ENCODE measurements at places on chromosomes 12 and 14. TPM values are rescaled to one million over a fixed set of nuclear protein-coding genes. Genes with fewer than 3 reads are reported as not detected.

Gene OR6C2
- not detected for total RNA-seq

Gene TAS2R43
- 10.3 TPM for total RNA-seq

Gene RNF212B
- 0.18 TPM for total RNA-seq

Gene CD163
- total RNA-seq: 18.8 TPM

Gene EML1
- total RNA-seq: 46.6 TPM

Gene RFX4
- total RNA-seq: not detected

Gene SAV1
- 30.8 TPM for total RNA-seq

Gene DGKA
- total RNA-seq: 20.2 TPM

Gene TMCC3
- 23.3 TPM for total RNA-seq

Gene GPR137C
- 5.5 TPM for total RNA-seq

Gene PLCZ1
- total RNA-seq: 1.2 TPM

Gene LGR5
- 7.5 TPM for total RNA-seq

Gene OTX2
- 0.23 TPM for total RNA-seq

Gene SIRT4
- 6.3 TPM for total RNA-seq

Gene MYO1H
- 0.53 TPM for total RNA-seq

Gene SPIC
- 0.18 TPM for total RNA-seq

Gene PRR13
- total RNA-seq: 44.8 TPM

Gene AMDHD1
- total RNA-seq: 0.88 TPM

Gene MMP19
- total RNA-seq: 1.5 TPM

Gene JPH4
- total RNA-seq: 6.2 TPM

Gene CABP1
- total RNA-seq: 1.9 TPM

Gene GPRC5D
- total RNA-seq: not detected

Gene RD3L
- 0.23 TPM for total RNA-seq

Gene KCNC2
- 2.2 TPM for total RNA-seq

Gene SYT10
- total RNA-seq: 0.23 TPM

Gene TMPRSS12
- not detected for total RNA-seq

Gene MYH6
- total RNA-seq: 0.64 TPM

Gene CLEC4D
- total RNA-seq: 1.8 TPM

Gene RNASE1
- total RNA-seq: 198 TPM

Gene ZFC3H1
- 40.6 TPM for total RNA-seq

Gene OAS2
- 5.3 TPM for total RNA-seq

Gene ACVR1B
- 46.0 TPM for total RNA-seq

Gene GPX2
- 2.5 TPM for total RNA-seq

Gene TAS2R30
- total RNA-seq: 15.6 TPM

Gene KLRF2
- not detected for total RNA-seq

Gene MUCL1
- total RNA-seq: not detected

Gene TOMM20L
- not detected for total RNA-seq

Gene SLCO1B3
- not detected for total RNA-seq

Gene SMIM41
- total RNA-seq: 0.35 TPM

Gene HOXC5
- total RNA-seq: 4.0 TPM

Gene GALNT6
- 8.6 TPM for total RNA-seq

Gene CLEC4C
- total RNA-seq: 0.29 TPM

Gene AKAP3
- total RNA-seq: 1.8 TPM

Gene CDCA4
- total RNA-seq: 19.9 TPM

Gene KRT82
- not detected for total RNA-seq

Gene PTPRR
- total RNA-seq: 0.64 TPM

Gene TMEM30B
- total RNA-seq: 14.3 TPM

Gene FIGNL2
- 3.7 TPM for total RNA-seq

Gene NTN4
- 79.8 TPM for total RNA-seq

Gene KLRC4
- not detected for total RNA-seq

Gene HCAR3
- total RNA-seq: 2.3 TPM

Gene KCNH5
- total RNA-seq: 0.23 TPM

Gene HAL
- 1.7 TPM for total RNA-seq

Gene OXA1L
- total RNA-seq: 94.2 TPM
